8988T (cell line): ENCODE measurements at places on chromosomes 6 and 20.
A peak's percentile ranks its signal among the peaks of the same experiment; 100 is the strongest.

DNA sequence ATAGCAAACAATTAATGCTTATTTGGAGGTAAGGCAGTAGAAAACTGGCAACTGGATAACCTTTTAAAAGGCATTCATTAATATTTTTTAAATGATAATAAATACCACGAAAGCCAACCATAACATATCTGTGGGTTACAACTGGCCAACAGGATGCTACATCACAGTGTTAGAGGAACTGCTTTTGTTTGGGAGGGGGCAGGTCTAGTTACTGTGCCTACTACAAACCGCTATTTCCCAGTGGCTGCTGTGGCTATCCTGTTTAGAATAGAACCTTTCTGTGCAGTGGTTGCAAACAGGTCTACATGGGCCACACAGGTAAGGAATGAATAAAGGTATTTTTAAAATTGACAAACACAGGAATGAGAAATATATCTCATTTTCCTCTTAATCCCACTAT lies 976 bp downstream of the PIGT start:
- DNase-seq: no peak

DNA sequence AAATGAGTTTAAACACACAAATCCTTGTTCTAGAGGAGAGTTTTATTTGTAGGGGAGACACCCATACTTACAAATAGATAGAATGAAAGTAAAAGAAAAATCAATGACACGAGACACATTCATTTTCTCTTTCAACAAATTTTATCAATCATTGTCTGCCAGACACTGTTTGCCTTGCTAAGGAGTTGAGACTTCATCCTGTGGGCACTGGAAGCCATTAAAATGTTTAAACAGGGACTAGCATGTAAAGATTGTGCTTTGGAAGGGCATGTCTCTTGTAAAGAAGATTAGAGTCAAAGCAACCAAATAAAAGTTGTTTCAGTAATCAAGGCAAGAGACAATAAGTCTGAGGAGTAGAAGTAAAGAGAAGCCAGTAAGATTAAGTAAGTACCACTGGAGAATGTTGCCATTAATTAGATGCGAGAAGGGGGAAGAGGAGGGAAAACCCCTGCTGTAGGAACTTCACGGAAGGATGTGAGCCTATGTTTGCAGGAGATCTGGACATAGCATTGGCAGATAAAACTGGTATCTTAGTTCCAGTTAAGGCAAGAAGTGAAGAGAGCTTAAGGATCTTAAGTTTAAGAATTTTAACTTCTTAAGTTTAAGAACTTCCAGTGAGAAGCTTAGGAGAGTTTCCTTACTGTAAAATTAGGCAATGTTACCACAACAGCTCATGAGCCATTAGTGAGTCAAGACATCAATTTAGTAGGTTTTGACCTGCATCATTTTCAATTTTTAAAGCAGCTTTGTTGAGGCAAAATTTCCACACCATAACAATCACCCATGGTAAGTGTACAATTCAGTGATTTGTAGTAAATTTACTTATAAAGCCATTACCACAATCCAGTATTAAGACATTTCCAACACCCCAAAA lies 117.0 kb upstream of the UST start:
- no peak for DNase-seq

GRCh38 chr6:31287619-31288018 lies 15.7 kb upstream of the HLA-C start:
- no peak for DNase-seq

GRCh38 chr20:58657986-58658385 lies 6.9 kb downstream of the STX16 start:
- no peak for DNase-seq

GRCh38 chr6:128704601-128705000 lies 178.3 kb upstream of the LAMA2 start:
- no peak for DNase-seq

GRCh38 chr6:144214622-144215401 lies 64.5 kb downstream of the STX11 start:
- DNase-seq: no peak

DNA sequence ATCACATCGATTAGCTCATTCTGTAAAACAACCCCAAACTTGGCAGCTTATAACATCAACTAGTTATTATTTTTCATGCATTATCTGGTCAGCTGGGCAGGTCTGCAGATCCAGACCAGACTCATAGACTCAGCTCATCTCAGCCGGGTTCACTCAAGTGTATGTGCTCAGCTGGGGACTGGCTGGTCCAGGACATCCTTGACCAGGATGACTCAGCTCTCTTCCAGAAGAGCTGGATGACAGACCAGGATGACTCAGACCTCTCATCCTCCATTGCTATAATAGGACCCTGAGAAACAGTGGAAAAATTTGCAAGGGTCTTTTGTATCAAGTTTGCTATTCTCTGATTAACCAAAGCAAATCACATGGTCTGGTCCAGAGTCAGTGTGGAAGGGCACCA lies 312.5 kb upstream of the PLCB4 start:
- DNase-seq: peak; percentile 39

GRCh38 chr20:62897666-62898065 lies 28.6 kb downstream of the DIDO1 start:
- DNase-seq: no peak

DNA sequence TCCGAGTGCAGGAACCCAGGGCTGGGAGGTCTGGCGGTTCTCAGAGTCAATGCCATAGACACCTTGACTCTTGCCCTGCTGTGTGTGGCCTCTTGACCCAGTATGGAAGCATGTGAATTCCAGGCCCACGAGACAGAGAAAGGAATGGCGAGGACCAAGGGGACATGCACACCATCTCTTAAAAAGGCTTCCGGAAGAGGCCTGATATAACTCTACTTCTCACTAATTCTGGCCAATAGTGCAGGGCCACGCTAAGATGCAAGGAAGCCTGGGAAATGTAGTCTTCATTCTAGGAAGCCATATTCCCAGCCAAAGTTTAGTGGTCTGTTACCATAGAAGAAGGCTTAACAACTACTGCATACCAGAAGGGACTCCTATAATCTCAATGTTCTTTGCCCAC lies 177.0 kb upstream of the KCNG1 start:
- DNase-seq: no peak

GRCh38 chr6:87225937-87226336 lies 70.6 kb downstream of the ZNF292 start:
- no peak for DNase-seq

- DNase-seq: no peak
Measured at GRCh38 chr6:16240589-16241320, 2.4 kb downstream of the GMPR start.

DNA sequence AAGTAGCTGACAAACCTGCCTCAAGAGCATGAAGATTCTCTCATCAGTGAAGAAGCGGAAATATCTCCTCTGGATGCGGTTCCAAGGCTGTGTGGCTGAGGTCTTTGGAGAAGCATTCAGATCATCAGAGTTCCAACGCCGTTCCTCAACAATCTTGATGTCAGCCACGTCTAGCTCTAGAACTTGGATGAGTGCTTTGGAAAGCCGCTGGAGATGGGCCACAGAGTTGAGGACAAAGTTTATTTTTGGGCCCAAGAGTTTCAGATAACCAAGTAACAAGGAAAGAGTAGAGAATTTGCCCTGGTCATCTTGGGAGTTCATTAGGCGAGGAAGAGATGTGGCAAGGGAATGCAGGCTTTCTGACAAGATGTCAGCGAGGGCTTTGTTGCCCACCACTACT lies 20.9 kb downstream of the TTI1 start:
- DNase-seq: no peak

GRCh38 chr6:7933794-7934193 lies 23.2 kb upstream of the TXNDC5 start:
- no peak for DNase-seq

- no peak for DNase-seq
Measured at GRCh38 chr20:56592211-56592610, 36.9 kb upstream of the TFAP2C start.

DNA sequence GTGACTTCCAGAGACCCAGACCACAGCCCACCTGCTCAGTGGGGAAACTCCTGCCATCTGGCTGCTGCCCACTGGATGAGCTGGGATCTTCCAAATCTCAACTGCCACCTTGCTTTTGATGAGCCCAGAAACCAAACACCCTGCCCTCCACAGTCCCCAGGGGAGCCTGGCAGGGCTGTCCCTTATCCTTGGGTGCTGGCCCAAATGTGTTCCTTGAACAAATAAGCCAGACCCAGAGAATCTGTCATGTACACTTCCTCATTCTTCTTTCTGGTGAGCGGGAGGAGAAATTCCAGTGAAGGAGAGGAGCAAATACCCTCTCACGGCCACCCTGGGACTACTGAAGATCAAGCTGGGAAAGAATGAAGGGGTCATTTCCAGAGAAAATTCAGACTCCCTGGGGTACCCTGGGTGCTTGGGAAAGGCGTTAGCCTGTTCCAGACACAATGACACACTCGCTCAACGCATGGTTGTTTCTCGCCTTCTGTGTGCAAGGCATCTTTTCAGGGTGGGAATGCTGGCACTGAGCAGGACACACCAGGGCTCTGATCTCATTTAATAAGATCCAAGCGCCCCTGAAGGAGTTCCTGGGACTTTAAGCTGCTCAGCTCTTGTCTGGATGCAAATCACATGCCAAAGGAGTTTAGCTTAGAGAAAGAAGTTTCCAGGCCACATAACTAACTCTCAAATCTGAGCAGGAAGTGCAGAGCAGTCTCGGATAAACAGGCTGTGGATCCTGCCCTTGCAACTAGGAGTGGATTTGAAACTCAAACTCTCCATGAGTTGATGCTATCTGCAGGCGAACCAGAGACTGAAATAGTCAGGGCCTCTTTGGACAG lies 38.5 kb downstream of the PXDC1 start:
- no peak for DNase-seq

DNA sequence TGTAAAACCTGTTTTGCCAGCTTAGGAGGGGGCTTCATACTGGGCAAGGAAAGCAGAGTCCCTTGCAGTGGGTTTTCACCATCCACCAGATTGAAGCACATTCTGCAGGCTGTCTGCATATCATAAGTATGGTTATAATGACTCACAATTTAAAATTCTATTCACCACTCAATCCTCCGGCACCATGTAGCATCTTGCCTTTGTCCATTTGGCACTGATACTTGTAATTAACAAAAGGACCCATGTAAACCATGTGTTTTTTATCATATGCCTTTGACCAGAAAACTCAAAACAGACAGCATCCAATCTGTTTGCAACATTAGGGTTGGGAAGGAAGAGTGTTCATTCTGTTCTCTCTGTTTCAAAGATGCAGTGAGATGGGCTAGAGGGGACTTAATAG lies 3.0 kb downstream of the CD83 start:
- DNase-seq: no peak

DNA sequence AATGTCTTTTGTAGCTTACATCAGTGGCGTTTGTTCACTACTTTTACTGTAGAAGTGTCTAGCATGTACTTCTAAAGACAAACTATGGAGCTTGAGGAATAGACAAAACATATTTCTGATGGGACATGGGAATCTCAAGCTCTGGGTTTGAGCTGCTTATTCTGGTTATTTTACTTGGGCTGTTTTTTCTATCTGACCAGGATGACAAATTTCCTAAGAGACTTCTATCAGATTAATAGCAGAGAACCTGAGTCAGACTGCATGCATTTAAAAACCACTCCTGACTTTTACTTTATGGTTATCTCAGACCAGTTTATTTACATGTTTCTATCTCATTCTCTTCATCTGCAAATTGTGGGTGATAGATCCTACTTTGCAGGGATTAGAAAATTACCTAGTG lies 1282.3 kb upstream of the GJE1 start:
- DNase-seq: no peak

DNA sequence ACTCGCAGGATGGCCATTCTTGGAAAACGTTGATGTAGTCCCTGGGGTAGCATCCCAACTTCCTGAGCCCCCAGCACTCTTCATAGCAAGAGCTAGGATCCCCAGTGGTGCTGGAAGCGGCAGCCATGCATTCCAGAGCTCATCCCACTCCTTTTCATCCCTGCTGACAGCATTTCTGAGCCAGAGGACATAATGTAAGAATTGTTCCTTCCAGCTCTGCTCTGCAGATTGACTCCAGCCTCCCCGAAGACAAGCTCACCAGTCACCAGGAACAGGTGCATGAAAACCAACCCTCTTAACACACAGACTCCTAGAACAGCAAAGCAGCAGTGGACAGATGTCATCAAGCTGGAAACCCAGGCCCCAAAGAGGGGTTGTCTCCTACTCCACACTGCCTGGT lies 3.8 kb downstream of the SLC13A3 start:
- no peak for DNase-seq

- DNase-seq: no peak
Measured at GRCh38 chr20:20955892-20956291, 150.3 kb downstream of the LINC00237 start.

- DNase-seq: no peak
Measured at GRCh38 chr20:58633161-58634053, 17.7 kb upstream of the STX16 start.
